ENCODE measurements at places on chromosomes 2 and 18. TPM values are rescaled to one million over a fixed set of nuclear protein-coding genes. Genes with fewer than 3 reads are reported as not detected.

The NGEF gene
- total RNA-seq, result 4.3 TPM

The LIPT1 gene
- 9.1 TPM for total RNA-seq

The IFT172 gene
- total RNA-seq, result 30.0 TPM

The SLC16A14 gene
- total RNA-seq, result 10.8 TPM

The SERPINB5 gene
- not detected for total RNA-seq

The FBXO41 gene
- total RNA-seq, result 1.5 TPM

The ITPRIPL1 gene
- 4.9 TPM for total RNA-seq

The TNFRSF11A gene
- 1.1 TPM for total RNA-seq

GRCh38 chr2:197322724-197323720 lies 12.4 kb upstream of the ANKRD44 start:
- H3K36me3 ChIP-seq, result no peaks in the 10 kb centered on the region
- H3K4me3 ChIP-seq, result no peak overlapping the region
- no peak overlapping the region for H3K27ac ChIP-seq
- DNase-seq, result no peak
- H3K27me3 ChIP-seq, result no peaks in the 10 kb centered on the region

DNA sequence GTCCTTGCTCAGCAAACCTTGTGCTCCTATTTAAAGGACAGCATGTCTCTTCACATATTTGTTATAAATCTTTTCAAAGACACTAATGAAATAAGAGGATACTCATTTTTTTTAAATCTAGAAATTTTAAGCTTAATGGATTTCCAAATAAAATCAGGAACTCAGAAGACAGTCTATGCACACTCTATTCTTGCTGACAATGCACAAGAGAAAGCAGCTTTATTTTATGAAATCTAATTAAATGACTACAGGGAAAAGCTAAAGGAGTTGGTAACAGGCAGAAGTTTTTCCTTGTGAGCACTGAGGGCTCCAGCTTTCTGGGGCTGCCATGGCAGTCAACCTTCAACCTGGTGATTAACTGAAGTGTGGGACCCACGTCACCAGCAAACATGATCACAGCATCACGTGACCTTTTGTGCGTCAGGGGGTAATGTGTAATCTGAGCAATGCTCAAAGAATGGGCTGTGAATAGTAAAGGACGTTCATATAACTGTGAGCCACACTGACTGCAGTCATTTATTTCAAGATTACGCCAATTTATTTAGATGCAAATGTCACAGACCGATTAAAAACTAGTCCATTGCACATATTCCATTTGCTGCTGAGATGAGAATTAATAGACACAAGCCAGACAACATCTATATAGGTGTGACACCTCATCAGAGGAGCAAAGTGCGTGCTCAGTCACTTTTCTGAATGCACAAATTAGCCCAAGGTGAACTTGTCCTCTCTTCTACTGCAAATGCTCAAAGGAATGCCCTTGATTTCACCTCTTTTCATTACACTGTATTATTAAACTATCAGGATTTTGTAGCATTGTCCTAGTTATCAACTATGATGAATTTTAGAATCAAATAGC lies 11.6 kb upstream of the DNER start:
- H3K4me1 ChIP-seq, result no peaks in the 10 kb centered on the region
- H3K27me3 ChIP-seq, result no peaks in the 10 kb centered on the region
- no peak overlapping the region for H3K4me3 ChIP-seq
- DNase-seq, result no peak
- no peaks in the 10 kb centered on the region for H3K36me3 ChIP-seq

DNA sequence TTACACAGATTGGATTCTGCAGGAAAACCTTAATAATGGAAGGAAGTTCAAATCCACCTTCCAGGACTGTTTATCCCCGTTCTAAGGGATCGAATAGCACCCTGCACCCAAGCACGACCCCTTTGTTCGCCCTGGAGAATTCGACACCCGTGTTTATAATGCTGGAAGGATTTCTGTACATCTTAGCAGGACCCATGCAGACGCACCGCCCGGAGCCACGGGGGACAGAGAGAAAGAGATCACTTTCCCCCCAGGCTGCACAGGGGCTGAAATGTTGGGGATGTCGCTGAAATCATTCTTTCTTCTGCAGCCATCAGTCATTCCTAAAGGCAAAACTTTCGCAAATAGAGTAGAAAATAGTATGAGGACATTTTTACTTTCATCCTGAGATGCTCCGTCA lies 238.7 kb upstream of the SALL3 start:
- no peak for DNase-seq
- H3K36me3 ChIP-seq, result no peaks in the 10 kb centered on the region

- H3K27ac ChIP-seq, result no peak overlapping the region
- DNase-seq, result no peak
- no peak overlapping the region for H3K4me3 ChIP-seq
- H3K4me1 ChIP-seq, result no peaks in the 10 kb centered on the region
- no peaks in the 10 kb centered on the region for H3K27me3 ChIP-seq
- no peaks in the 10 kb centered on the region for H3K36me3 ChIP-seq
Measured at GRCh38 chr2:29627279-29627711, 294.1 kb downstream of the ALK start.

DNA sequence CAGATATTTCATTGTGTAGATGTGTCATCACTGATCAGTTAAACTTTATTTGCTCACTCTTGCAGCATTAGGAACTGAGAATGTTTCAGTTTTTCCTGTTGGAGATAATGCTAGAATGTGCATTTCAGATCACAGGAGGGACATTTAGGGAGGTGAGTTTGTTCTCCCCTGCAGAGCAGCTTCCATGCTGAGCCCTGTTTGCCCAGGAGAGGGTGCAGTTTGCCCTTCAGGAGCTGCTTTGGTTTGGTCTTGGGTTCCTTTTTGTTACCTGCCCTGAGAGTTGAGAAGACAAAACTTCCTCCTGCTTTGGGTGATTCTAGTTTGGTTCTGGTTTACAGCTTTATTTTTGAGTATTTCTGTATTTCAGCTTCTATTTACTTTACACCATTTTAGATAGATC lies 49.9 kb downstream of the DGKD start:
- H3K4me3 ChIP-seq, result no peak overlapping the region
- DNase-seq, result peak; percentile 48
- no peaks in the 10 kb centered on the region for H3K36me3 ChIP-seq

DNA sequence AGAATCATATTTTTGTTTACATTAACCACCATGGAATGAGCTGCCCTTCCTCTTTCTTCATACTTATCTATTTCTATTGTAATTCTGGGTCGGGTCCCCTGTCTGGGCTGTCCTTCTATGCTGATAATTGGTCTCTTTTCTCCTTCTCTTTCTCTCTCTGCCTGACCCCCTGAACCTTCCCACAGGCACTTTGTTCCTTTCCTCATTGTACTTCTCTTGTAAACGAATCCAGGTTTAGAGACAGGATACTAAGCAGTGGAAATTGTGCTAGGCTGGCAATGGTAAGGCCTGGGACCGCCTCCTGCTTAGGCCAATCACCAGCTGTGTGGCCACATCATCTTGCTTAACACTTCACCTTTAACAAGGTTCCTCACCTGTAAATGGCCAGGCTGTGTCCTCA lies 137.0 kb downstream of the ZNF532 start:
- no peaks in the 10 kb centered on the region for H3K36me3 ChIP-seq
- H3K27me3 ChIP-seq, result no peaks in the 10 kb centered on the region
- H3K4me3 ChIP-seq, result no peak overlapping the region
- no peak overlapping the region for H3K27ac ChIP-seq
- peak; percentile 36 for DNase-seq
- H3K4me1 ChIP-seq, result peaks cover 16% of the 10 kb centered on the region

DNA sequence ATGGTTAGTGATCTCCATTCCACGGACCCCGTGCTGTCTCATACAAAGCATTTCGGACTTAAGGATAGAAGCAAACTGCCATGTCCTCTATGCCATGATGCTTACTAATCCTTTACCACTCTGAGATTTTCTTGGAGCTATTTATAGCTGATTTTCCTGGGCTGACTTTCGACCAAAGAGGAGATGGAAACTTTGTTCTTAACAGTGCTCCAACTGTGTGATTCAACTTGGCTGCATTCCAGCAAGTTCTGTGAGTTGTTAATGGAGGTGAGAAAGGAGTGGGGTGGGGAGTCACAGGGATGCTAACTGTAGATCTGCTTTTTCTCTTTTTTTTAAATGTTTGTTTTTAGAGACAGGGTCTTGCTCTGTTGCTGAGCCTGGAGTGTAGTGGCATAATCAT lies 45.5 kb upstream of the MSH2 start:
- no peaks in the 10 kb centered on the region for H3K27me3 ChIP-seq
- no peaks in the 10 kb centered on the region for H3K4me1 ChIP-seq
- DNase-seq, result no peak
- H3K27ac ChIP-seq, result no peak overlapping the region
- no peak overlapping the region for H3K4me3 ChIP-seq

DNA sequence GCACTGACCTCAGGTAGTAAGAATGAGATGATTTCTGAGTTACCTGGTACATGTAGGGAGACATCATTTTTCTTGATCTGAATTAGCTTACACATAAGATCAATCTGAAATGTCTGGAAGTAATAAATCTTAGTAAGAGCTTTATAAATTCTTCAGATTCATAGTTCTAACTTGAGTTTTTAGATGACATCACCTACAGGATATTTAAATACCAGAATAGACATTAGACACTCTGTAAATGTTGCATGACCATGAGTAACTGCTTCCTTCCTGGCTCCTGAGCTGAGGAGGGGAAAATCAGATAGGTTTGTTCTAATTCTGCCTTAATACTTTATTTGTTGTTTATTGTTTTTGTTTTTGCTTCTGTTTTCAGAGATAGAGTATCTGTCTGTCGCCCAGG lies 181.8 kb downstream of the PHLPP1 start:
- no peak for DNase-seq
- H3K4me3 ChIP-seq, result no peak overlapping the region
- no peaks in the 10 kb centered on the region for H3K27me3 ChIP-seq
- H3K4me1 ChIP-seq, result no peaks in the 10 kb centered on the region

GRCh38 chr18:11729556-11729955 lies 40.5 kb downstream of the GNAL start:
- no peaks in the 10 kb centered on the region for H3K36me3 ChIP-seq
- no peak overlapping the region for H3K27ac ChIP-seq
- H3K27me3 ChIP-seq, result peaks cover 5% of the 10 kb centered on the region
- no peak overlapping the region for H3K4me3 ChIP-seq
- no peaks in the 10 kb centered on the region for H3K4me1 ChIP-seq

GRCh38 chr2:65751408-65751807 lies 319.0 kb upstream of the SPRED2 start:
- peak overlapping the region; percentile 33 for H3K27ac ChIP-seq
- no peaks in the 10 kb centered on the region for H3K27me3 ChIP-seq
- DNase-seq, result peak; percentile 36

- H3K27me3 ChIP-seq, result no peaks in the 10 kb centered on the region
- peaks cover 14% of the 10 kb centered on the region for H3K4me1 ChIP-seq
- H3K36me3 ChIP-seq, result no peaks in the 10 kb centered on the region
- H3K27ac ChIP-seq, result no peak overlapping the region
Measured at GRCh38 chr2:66469214-66469902, 34.4 kb downstream of the MEIS1 start.

- no peak overlapping the region for H3K27ac ChIP-seq
- DNase-seq, result no peak
- no peaks in the 10 kb centered on the region for H3K36me3 ChIP-seq
- H3K4me1 ChIP-seq, result no peaks in the 10 kb centered on the region
- H3K4me3 ChIP-seq, result no peak overlapping the region
- peaks cover 21% of the 10 kb centered on the region for H3K27me3 ChIP-seq
Measured at GRCh38 chr2:133271105-133271504, 297.2 kb downstream of the NCKAP5 start.

- no peak overlapping the region for H3K4me3 ChIP-seq
- DNase-seq, result peak; percentile 60
- peak overlapping the region; percentile 64 for H3K27ac ChIP-seq
- H3K36me3 ChIP-seq, result no peaks in the 10 kb centered on the region
- peaks cover 8% of the 10 kb centered on the region for H3K4me1 ChIP-seq
Measured at GRCh38 chr2:112156152-112156986, 18.2 kb downstream of the FBLN7 start.

DNA sequence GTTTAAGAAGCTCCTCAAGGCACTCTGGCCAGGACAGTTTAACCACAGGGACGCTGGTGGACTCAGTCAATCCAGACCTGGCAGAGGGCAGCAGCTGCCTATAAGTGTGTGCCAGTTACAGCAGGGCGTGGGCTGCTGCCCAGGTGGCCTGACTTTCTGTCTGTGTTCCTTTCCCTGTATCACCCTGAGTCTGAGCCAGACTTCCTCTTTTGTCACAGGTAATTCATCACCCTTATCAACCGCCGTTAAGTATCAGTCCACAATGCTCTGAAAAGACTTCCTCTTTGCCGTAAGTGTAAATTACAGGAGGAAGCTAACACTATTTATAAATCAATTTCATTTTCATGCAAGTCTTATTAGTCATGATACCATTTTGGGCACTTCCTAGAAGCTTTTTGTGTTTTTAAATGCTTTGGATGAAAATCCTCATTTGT lies 7.0 kb downstream of the LPIN1 start:
- H3K4me3 ChIP-seq, result no peak overlapping the region
- no peaks in the 10 kb centered on the region for H3K27me3 ChIP-seq
- peak overlapping the region; percentile 13 for H3K27ac ChIP-seq
- H3K4me1 ChIP-seq, result peaks cover 25% of the 10 kb centered on the region
- no peak for DNase-seq

- no peaks in the 10 kb centered on the region for H3K36me3 ChIP-seq
- no peaks in the 10 kb centered on the region for H3K4me1 ChIP-seq
- peaks cover 24% of the 10 kb centered on the region for H3K27me3 ChIP-seq
- no peak overlapping the region for H3K27ac ChIP-seq
- no peak for DNase-seq
Measured at GRCh38 chr2:157606534-157606933, 22.1 kb downstream of the ACVR1C start.

DNA sequence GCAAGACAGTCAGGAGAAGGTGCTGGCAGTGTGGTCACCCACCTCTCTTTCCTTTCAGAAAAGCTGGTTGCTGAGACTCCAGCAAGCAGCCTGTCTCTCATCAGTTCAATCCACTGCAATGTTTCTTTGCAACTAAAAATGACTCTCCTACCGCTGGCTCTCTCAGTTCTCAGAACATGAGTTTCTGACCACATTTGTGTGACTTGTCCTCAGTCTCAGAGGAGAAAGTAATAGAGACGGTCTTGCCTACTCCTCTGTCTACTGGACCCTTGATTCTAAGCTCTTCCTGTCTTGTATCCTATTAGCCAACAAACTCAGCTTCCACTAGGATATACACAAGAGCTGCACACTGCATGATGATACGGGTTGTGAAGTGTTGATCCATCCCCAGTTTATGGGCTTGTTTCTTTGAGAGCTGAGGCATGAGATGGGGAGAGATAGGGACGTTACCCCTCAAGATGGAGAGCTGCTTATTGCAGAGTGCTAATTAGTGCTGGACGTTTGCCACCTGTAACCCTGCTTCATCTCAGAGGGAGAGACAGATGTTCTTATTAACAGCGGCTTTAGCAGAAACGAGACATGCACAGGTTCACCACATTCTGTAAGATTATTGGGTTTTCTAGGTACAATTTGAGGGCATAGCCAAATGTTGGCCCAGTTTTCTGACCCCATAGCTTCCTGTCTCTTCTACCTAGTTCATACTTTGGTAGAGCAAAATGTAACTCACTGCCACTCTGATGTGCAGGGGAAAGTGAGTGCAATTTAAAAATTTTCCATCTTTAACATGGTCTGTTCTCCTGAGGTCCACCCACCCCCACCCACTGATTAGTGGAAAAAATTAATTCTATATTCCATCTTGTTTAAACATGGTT lies 32.4 kb upstream of the YWHAQ start:
- no peak for DNase-seq
- no peaks in the 10 kb centered on the region for H3K4me1 ChIP-seq
- no peaks in the 10 kb centered on the region for H3K36me3 ChIP-seq
- H3K27me3 ChIP-seq, result no peaks in the 10 kb centered on the region
- no peak overlapping the region for H3K27ac ChIP-seq
